ENCODE measurements at places on chromosomes 2 and 18.

GRCh38 chr2:27078267-27079194 lies at the start of gene EMILIN1:
EMILIN1 (plus strand) TSS chr2:27078615; CDS start chr2:27079066, 451 bp downstream.
- no peak for DNase-seq

GRCh38 chr2:74513605-74514367 lies 464 bp upstream of the TLX2 start:
- DNase-seq = no peak

GRCh38 chr2:144215207-144215606 lies 304.7 kb downstream of the ZEB2 start:
- no peak for DNase-seq

GRCh38 chr2:206275312-206276055 lies 1.0 kb downstream of the ZDBF2 start:
- DNase-seq = no peak

- no peak for DNase-seq
These were observed 518.0 kb downstream of the ZNF516 start for GRCh38 chr18:75977081-75977480.

- DNase-seq = no peak
These were observed 29.2 kb upstream of the PPP4R1 start for GRCh38 chr18:9643549-9643948.

GRCh38 chr2:138853296-138853695 lies 73.1 kb upstream of the NXPH2 start:
- DNase-seq = no peak

DNA sequence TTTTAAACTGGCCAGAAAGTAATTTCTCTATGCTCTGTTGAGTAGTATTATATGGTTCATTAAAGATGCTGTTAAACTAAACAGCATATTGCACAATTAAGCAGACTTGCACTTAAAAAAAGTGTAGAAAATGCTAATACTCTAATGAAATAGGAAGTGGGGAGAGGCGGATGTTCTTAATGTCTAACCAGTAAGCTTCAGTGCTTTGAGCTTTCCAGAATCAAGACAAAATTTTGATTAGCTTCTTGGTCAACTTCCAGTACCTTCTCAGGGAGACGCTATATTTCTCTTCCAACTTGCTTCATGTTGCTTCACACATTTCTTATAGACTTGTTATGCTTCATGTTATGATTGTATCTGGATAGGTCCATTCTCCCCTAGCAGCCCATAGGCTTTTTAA lies 89.1 kb downstream of the MAP2 start:
- no peak for DNase-seq

GRCh38 chr2:209974576-209974975 lies 27.9 kb upstream of the RPE start:
- DNase-seq = no peak

GRCh38 chr18:57727952-57728807 lies 74.9 kb downstream of the ATP8B1 start:
- no peak for DNase-seq

GRCh38 chr18:49682173-49682802 lies 120.4 kb downstream of the LIPG start:
- no peak for DNase-seq

DNA sequence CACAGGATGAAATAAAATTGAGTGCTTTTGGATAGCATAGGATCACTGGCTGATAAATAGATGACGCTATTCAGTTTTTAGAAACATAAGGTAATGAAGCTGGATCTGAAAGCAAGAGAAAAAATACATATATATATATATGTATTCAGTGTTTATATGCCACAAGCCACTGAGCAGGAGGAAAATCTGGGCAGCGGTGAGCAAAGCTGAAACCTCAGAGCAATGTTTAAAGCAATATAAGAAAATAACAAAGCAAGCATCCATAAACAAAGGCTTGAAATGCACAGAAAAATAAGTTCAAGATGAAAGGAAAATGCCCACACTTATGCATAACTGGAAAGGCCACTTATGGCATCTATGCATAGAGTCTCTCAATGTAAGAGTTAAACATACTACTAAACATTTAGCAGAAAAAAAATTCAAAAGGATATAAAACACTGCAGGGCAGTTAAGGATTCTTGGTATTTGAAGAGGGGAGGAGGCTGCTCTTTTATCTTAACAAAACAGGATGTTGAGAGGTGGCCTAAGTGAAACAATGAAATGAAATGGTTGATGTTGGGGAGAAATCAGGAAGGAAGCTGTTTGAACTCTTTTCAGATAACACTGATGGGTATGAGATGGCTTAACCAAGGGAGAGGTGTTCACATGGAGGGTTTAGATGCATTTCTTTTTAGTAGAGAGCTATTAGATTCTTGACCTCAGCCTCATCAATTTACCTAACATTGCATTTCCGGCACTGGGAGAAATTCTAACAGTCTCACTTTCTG lies 129.1 kb downstream of the ARHGAP15 start:
- no peak for DNase-seq

DNA sequence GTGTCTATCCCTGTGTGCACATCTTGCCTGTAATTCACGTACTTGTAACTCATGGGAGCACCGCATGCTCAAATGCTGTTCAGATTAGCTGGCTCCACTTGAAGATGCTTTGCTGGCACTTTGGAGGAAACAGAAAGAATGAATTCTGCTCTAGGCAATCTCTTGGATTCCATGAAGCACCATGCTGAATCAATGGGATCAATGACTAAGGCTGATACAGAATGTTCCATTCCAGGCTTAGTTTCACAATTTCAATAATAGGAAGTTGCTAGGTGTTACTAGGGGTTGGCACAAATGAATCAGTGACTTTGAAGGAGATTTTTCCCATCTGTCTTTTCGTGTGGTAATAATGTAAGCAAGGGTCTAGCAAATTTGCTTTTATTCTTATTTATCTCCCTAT lies 328.8 kb downstream of the OSR1 start:
- no peak for DNase-seq

DNA sequence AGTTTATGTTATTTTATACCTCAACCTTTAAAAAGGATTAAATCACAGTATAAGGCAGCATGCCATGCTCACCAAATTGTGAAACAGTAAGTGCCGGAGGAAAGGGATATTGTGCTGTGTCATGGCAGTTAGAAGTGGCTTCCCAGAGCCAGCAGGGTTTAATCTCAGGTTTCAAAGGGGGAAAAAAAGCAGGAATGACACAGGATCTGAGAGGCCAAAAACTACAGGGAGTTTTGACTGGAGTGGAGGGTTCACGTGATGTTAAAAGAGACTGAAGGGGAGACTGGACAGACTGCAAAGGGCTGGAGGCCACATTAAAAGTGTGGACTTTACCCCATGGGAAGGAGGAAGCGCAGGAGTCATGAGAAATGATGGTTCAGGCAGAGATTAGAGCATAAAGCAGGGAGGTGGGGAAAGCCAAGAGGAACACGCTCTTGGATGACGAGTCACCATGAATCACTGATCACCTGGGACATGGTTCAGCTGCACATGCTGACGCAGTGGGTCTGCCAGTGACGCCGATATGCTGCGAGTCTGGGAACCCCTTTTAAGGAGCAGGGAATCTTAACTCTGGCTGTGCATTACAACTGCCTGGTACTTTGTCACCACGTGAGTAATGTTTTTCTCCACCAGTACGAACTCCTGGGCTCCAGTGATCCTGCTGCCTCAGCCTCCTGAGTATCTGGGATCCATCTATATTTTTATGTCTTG lies 6.1 kb downstream of the CHMP1B start:
- DNase-seq = no peak

- DNase-seq = no peak
These were observed 42.9 kb downstream of the ZNF385B start for GRCh38 chr2:179818546-179818945.

DNA sequence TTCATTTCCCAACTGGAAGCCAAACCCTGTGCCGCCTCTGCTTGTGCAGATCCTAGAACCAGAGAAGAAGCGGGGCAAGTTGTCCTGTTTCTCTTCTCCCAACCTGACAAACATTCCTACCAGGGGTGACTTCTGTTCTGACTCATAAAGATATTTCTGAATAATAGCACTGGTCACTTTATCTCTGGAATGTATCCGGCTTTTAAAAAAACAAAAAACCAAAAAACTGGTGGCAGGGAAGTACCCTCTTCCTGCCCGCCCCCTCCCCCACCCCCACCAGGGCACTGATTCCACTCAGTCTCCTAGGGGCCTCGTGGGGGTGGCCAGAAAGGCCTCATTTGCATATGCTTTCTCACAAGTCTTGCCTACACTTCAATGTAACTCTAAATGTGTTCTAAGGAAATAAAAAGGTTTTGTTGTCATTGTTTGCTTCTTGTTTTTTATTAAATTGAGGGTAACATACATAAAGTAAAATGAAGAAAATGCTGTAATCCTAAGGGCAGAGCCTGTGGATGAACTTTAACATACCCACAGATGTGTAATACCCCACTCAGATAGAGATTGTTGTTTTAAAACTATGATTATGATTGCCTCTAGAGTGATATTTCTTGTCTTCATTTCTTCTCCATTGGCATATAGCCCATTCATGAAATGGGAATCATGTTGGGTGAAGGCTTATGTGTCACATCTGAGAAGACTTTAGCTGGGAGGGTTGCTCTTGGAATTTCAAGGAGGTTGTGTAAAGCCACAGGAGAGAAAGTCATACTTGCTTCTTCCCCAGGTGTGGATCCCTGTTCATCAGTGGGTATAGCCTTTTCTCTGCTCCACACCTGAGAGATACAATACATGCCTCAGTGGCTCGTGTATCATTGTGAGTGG lies 5.3 kb upstream of the FOSL2 start:
- no peak for DNase-seq

DNA sequence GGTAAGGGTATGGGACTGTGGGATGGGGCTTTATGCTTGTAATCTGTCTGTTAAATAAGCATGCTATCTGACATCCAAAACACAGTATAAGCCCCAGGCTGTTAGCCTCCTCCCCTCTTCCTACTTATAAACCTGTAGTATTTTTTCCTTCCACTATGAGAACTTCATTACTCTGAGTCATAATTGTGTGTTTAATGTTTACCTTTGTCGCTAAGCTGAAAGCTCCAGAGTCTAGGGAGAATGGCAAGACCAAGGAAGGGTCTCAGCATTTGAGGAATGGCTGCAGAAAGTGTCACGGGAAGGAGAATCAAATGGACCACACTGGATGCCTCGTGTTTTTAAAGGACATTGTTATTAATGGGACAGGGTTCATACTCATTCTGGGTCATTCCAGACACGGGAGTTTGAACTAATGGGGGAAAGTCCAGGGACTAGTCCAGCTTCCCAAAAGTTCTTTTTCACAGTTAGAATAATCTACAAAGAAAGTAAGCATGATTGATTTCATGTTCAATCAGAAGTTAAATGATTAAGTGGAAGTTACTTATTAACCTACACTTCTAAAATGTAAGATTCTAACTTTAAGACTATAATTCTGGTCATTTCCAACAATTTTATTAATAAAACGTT lies 292.2 kb downstream of the AFF3 start:
- DNase-seq = no peak

DNA sequence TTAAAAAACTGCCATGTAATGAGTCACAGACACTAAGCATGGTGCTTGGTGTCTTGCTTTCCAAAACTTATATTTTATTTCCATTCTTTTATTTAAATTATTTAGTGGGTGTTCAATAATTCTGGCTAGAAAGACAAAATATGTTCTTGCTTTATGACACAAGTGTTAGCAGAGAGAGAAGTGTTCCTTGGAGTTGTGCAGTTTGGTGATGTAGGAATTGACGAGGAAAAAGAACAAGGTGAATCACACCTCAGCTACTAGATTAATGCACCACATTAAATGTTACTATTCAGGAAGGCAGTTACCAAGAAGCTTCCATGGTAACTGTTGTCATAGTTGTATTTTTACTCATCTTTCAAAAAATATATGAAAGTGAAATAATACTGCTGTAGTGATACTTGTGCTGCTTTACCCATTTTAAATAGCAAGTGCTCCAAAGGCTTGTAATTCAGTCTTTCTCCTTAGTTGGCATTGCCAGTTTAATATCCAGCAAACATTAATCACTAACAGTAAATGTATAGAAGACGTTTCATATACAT lies 28.3 kb downstream of the ADAM23 start:
- DNase-seq = no peak

DNA sequence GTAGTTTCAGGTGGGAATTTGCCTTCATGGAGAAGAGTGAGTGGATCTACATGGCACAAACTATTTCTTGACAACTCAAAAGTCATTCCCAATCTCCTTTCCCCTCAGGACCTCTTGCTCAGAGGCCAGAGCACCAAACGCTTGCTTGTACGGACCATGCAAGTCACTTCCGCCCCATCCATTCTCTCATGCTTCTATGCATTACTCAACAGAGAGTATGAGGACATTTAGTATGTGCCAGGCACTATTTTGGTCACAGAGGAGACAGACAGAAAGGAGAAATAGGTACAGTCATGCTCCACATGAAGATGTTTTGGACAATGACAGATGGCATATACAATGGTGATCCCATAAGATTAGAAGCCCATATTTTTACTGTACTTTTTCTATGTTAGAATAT lies 117.5 kb downstream of the ACTR3 start:
- no peak for DNase-seq

GRCh38 chr2:65158557-65158956 lies 28.7 kb upstream of the RAB1A start:
- DNase-seq = no peak

DNA sequence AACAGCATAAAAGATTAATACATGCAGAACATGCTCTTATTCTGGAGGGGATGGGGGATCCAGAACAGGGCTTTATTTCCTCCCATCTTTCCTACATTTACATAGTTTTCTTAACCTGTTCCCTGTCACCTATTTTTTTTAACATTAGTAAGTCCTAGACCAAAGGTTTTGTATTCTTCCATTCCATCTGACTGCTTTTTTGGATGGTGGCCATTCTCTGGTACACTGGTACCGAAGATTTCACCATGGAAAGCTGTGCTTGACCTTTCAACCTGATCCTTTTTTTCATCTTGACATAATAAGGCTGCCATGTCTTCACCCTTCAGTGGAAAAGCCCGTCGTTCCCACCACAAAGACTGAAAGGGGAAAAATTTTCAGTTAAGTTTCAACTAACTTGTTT lies 20.4 kb downstream of the RPE start:
- no peak for DNase-seq

DNA sequence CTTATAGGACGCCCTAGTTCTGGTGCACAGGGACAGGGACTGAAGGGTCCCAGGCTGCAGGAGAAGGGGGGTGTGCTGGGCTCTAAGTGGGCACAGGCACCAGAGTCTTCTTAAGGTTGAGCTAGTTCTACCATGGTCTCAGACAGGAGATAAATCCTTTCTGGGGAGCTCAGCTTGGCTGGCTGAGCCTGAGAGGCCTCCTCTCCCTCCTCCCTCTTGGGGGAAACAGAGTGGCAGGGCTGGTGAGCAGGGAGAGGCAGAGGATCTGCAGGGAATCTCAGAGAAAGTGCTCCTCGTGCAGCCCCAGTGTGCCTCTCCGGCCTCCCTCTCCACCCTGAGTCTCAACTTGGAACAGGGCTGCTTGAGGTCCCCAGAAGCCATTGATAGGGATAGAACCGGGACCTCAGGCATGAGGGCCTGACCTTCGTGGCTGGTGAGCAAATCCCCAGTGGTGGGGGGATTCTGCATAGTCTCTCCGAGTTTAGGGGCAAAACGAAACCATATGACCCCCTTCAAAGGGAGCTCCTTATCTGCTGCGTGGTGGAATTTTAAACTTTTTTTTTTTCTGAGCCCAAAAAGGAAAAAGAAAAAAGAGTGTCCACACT lies 2.0 kb downstream of the GDF7 start:
- DNase-seq = no peak

- DNase-seq = no peak
These were observed 7.8 kb upstream of the GIGYF2 start for GRCh38 chr2:232689152-232689910.

GRCh38 chr2:189095101-189095500 lies 84.5 kb downstream of the COL5A2 start:
- no peak for DNase-seq

GRCh38 chr2:237450108-237450507 lies 36.1 kb upstream of the COL6A3 start:
- no peak for DNase-seq

Data from GDM1 (cell line).